ENCODE measurements at places on chromosomes 3 and 15. TPM values are rescaled to one million over a fixed set of nuclear protein-coding genes. Genes with fewer than 3 reads are reported as not detected.

Gene SAMD7
- not detected for total RNA-seq

Gene PLOD2
- total RNA-seq, result 85.1 TPM

Gene LSM3
- total RNA-seq, result 18.6 TPM

Gene IQCH
- total RNA-seq, result 1.6 TPM

Gene CCDC50
- 26.2 TPM for total RNA-seq

Gene AADACL2
- total RNA-seq, result not detected

Gene MOBP
- total RNA-seq, result 0.02 TPM
